ENCODE measurements at places on chromosomes 13 and 19.

DNA sequence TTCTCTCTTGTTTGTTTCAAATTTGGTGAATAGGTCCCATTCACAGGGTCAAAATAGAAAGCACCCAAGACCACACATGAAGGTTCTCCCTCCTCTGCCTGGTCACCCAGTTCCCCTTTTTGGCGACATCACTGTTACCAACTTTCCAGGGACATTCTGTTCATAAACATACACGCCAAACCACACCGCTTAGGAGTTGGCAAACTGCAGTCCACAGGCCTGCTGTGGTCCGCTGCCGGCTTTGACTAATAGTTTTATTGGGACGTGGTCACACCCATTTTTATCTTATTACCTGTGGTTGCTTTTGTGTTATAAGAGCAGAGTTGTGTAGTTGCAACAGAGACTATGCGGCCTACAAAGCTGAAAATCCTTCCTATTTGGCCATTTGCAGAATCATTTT lies 24.2 kb downstream of the UHRF1 start:
- no peak for DNase-seq

DNA sequence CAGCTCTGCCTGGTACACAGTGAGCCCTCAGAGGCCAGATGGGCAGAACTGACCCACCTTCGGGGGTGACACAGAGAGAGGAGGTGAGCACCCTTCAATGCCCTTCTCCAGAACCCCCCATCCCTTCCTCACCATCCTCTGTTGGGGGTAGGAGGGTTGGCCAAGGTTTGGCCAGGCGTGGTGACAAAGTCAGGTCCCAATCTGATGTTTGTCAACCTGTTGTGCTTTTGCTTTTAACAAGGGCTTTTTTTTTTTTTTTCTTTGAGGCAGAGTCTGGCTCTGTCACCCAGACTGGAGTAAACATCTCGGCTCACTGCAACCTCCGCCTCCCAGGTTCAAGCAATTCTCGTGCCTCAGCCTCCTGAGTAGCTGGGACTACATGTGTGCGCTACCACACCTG lies 7.3 kb downstream of the PTGIR start:
- no peak for DNase-seq

GRCh38 chr19:45467115-45467455 lies 711 bp upstream of the FOSB start:
- DNase-seq = no peak

- DNase-seq = no peak
Observed at GRCh38 chr13:111510502-111511218, 190.2 kb downstream of the TEX29 start.

GRCh38 chr19:41882568-41883462 lies at the start of gene ARHGEF1:
TSS of gene ARHGEF1 (plus strand) at chr19:41883184. CDS start at chr19:41888083, 4,899 bp downstream.
- DNase-seq = no peak

DNA sequence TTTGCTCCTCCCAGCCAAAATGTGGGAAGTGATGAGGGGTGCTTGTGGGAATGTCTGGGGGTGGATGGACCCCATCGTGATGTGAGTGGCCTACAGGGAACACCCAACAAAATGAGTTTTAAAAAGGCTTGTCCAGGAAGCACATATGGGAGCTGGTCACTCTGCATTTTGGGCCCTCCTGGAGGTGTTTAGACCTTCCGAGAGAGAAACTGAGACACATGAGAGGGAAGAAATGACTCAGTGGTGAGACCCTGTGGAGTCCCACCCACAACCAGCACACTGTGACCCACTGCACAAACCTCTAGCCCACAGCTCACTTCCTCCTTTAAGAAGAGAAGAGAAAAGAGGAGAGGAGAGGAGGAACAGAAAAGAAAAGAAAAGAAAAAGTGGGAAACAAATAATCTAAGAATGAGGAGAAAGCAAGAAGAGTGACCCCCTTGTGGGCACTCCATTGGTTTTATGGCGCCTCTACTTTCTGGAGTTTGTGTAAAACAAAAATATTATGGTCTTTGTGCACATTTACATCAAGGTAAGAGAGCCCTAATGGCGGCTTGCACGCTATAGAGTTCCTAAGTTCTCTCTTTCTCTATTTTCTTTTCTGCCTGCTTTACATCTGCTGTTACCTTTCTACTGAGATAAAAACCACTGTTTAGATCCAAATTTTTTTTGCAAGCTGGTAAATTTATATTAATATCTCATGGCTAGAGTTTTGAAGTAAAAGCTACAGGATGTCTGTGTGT lies 13.3 kb upstream of the LILRB1 start:
- DNase-seq = no peak

GRCh38 chr13:66137384-66137783 lies 1092.8 kb downstream of the PCDH9 start:
- no peak for DNase-seq

DNA sequence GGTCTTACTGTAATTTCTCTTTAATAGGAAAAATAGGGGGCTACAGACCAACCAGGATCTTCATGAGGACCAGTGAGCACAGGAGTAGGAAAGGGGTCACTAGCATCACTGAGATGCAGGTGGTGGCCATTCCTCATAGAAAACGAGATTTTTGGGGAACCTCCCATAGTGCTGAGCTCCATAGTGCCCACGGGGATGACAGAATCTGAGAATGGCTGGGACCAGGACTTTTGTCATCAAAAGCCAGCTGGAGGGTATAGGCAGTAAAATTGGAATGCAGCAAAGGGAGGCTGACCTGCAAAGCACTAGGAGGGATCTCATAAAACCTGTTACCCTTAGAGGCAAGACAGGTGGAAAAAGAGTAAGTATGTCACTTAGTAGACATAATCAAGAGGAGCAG lies 28.4 kb upstream of the CEACAM21 start:
- DNase-seq = no peak

GRCh38 chr13:49584771-49585182 lies 581 bp downstream of the RCBTB1 start:
- DNase-seq = no peak

- DNase-seq = no peak
Observed at GRCh38 chr19:3983936-3984583, 1.2 kb downstream of the EEF2 start.

GRCh38 chr13:98853771-98854221 lies 101.3 kb upstream of the SLC15A1 start:
- no peak for DNase-seq

- no peak for DNase-seq
Observed at GRCh38 chr13:101590479-101590878, 138.0 kb downstream of the ITGBL1 start.

DNA sequence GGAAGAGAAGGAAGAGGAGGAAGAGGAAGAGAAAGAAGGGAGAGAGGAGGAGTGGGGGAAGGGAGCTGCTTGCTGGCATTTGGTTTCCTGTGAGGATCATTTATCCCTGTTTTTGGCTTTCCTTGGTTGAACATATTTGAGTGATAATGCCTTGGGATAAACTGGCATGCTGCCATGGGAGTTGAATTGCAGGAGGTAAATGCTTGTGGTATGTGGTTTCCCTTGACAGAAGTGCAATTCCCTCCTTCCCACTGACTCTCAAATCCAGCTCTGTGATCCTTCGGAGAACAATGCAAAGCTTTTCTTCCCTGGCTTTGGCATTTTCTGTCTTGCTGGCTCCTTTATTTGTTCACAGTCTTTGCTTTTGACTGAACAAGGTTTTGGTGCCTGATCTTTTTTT lies 27.2 kb upstream of the CBY2 start:
- DNase-seq = no peak

GRCh38 chr19:40507892-40508291 lies 41.1 kb downstream of the SPTBN4 start:
- DNase-seq = no peak

GRCh38 chr19:39406656-39407409 lies at the start of gene ZFP36:
TSS of gene ZFP36 (plus strand) at chr19:39406847. CDS start at chr19:39406905, 58 bp downstream.
- DNase-seq = peak; percentile 87

- DNase-seq = no peak
Observed at GRCh38 chr13:110347535-110348308, 40.6 kb downstream of the COL4A2 start.

GRCh38 chr19:51043497-51043896 lies 8.7 kb upstream of the KLK12 start:
- no peak for DNase-seq

- DNase-seq = no peak
Observed at GRCh38 chr19:10805758-10806247, 30.2 kb downstream of the TMED1 start.

- no peak for DNase-seq
Observed at GRCh38 chr13:36353001-36353400, 6.8 kb upstream of the SPART start.

- peak; percentile 52 for DNase-seq
Observed at GRCh38 chr13:46551410-46552302, 1.3 kb upstream of the LRCH1 start.

DNA sequence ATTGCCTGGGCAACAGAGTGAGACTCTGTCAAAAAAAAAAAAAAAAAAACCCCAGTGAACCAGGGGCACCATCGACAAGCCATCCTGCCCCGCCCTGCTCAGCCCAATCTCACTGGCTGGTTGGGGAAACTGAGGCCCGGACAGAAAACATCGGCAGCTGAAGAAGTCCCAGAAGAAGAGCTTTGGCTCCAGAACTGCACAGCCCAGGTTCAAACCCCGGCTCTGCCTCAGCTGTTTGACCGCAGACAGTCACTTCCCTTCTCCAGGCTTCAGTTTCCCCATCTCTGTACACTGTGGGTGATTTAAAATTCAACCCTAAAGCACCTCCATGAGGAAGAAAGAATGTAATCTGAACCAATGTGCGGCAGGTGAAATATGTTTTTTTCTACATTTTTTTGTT lies 9.4 kb upstream of the SEMA6B start:
- no peak for DNase-seq

Measured in activated CD8-positive, alpha-beta memory T cell treated with anti-CD3 and anti-CD28 coated beads for 1 hour (primary cell).